ENCODE measurements at places on chromosomes 2 and 18.

DNA sequence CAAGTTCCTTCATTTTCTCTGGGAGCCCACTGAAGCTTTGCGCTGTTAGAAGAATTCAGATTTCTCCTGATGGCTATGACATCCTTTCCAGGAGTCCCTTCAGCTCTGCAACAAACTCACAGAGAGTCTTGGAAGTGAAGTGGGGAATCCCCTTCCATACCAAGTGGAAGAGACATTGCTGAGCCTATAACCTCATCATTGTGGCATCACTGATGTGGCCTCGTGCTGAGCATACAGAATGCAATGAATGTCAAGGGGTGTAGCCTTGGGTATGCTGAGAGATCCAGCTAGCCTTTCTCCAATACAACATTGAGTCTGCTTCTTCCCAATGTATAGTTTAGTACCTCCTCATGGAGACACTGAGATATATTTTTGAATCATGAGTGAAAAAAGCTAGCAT lies 311.1 kb upstream of the RAB12 start:
- no peak for DNase-seq

- DNase-seq: no peak
Measured at GRCh38 chr2:183490914-183491313, 366.7 kb downstream of the NUP35 start.

GRCh38 chr2:145593280-145593679 lies 1073.4 kb upstream of the ZEB2 start:
- no peak for DNase-seq

DNA sequence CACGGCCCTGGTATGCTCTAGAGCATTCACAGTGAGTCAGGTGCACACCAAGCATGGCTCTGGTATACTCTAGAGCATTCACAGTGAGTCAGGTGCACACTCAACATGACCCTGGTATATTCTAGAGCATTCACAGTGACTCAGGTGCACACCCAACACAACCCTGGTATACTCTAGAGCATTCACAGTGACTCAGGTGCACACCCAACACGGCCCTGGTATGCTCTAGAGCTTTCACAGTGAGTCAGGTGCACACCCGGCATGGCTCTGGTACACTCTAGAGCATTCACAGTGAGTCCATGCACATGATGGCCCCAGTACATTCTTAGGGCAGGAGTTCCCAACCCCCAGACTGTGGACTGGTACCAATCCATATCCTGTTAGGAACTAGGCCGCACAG lies 158.1 kb downstream of the EIPR1 start:
- no peak for DNase-seq

- DNase-seq: no peak
Measured at GRCh38 chr2:63668000-63668399, 79.2 kb downstream of the MDH1 start.

DNA sequence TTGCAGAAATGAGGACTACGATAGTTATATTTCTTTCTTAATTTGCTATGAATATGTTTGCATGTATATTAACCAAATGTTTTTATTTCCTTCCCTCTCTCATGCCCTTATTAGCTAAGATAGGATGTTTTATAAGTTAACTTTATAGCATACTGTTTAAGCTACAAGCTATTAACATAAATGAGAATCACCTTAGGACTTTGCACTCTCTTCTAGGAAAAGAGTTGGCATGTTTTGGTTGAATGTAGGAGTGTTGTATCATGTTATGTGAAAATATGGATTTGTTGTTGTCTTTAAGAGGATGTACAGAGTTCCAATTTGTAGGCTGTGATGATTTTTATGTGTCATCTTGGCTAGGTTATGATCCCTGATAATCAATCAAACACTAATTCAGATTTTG lies 467.4 kb upstream of the SETBP1 start:
- no peak for DNase-seq

DNA sequence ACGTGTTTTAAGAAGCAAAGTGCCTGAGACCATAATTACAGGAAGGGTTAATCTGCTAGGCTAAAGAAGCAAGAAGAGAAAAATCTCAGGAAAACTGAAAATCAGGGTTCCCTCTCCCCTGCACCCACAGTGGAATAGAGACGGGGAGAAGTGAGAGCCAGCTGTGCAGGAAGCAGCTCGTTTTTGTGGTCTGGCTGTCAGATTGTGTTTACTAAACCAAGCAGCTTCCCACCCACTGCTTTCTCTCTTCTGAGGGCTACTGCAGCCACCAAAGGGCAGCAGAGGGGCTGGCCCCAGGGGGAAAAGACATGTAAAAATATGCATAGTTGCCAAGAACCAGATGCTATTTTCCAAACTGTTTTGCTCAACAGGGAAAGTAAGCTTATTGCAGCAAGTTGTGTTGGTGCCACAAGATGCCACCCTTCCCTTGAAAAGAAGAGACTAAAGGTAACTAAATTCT lies 72.6 kb upstream of the THUMPD2 start:
- no peak for DNase-seq

- no peak for DNase-seq
Measured at GRCh38 chr2:232422051-232422450, 15.4 kb downstream of the ALPG start.

- no peak for DNase-seq
Measured at GRCh38 chr2:64975232-64975821, 13.9 kb upstream of the SLC1A4 start.

All from activated naive CD4-positive, alpha-beta T cell treated with Interleukin-2 at 50 U/mL for 16 hours (primary cell).